Kasumi-1 (cell line): ENCODE measurements at places on chromosomes 4 and X.

GRCh38 chr4:187286525-187286924, 562.9 kb upstream of the FAT1 start:
- DNase-seq, result no peak

- no peak for DNase-seq
Measured at GRCh38 chr4:94365304-94365703, 22.7 kb upstream of the HPGDS start.

GRCh38 chr4:136985683-136986082, 546.6 kb downstream of the PCDH18 start:
- no peak for DNase-seq

- no peak for DNase-seq
Measured at GRCh38 chr4:70778888-70779422, 57.2 kb downstream of the RUFY3 start.

DNA sequence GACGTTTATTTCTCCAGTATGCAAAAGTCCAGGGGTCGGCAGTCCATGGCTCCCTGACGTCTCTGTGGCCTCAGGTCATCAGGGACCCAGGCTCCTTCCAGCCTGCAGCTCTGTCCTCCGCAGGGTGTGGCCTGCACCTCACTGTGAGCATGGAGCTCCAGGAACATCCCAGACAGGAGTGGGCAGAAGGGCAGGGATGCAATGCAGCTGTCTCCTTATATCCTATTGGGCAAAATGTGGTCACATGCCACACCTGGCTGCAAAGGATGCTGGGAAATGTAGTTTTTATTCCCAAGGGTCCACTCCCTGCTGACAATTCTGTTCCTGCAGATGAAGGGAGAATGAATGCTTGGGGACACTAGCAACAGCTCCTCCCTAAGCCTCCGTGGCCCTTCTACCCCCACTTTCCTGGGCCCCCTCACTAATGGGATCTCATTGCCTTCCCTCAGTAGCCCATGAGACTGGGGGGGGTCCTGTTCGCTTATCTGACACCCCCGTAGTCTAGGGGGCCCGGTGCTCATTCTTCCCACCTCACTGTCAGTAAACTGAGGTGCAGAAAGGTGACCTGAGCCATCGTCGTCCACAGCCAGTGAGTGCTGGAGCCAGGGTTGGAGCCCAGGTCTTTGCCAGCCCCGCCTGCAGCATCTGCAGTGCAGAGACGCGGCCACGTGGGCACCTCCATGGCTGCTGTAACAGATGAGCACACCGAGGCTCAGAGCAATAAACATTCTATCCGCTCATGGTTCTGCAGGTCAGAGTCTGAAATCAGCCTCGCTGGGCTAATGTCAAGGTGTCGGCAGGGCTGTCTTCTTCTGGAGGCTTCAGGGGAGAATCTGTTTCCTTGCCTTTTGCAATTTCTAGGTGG, 5.9 kb upstream of the GRPEL1 start:
- peak; percentile 53 for DNase-seq

- DNase-seq, result no peak
Measured at GRCh38 chr4:87908336-87908735, 67.2 kb upstream of the SPP1 start.

GRCh38 chrX:44401151-44401550, 57.7 kb upstream of the EFHC2 start:
- DNase-seq, result no peak

DNA sequence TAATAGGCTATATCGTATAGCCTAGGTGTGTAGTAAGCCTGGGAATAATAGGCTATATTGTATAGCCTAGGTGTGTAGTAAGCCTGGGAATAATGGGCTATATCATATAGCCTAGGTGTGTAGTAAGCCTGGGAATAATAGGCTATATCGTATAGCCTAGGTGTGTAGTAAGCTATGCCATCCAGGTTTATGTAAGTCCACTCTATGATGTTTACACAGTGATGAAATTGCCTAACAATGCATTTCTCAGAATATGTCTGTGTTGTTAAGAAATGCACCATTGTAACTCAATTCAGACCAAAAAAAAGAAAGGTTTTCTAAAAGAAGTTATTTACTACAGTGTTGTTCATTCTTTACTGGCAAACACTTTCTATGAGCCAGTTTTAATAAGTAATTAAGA, 1387.2 kb downstream of the STIM2 start:
- DNase-seq, result no peak

- no peak for DNase-seq
Measured at GRCh38 chrX:7025471-7025870, 122.0 kb upstream of the STS start.

DNA sequence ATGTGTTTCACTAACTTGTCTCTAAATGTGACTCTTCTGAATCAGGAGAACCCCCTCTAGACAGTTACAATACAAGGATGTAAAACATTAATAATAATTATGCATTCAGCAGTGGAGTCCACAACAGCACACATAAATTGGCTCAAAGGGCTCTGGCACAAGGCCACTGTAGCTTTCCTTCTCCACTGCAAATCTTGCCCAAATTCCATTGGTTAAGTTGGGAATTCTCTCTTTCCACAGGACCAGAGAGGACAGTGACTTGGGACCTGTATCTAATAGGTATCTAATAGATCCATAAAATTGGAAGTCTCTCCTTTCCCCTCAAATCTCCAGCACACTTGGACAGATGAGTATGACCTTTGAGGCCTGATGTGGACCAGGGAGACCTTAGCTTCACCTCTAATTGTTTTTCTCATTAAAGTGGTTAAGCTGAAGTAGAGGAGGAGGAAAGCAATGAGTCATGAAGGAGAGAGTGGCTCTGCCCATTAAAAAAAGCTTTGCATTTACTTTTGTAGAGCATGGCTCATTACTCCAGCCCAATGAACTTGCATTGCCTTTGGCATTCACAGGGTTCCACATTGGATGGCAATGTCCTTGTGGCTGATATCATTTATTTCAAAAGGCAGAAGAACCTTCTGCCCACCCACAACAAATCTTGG, 72.3 kb upstream of the SH3RF1 start:
- no peak for DNase-seq

DNA sequence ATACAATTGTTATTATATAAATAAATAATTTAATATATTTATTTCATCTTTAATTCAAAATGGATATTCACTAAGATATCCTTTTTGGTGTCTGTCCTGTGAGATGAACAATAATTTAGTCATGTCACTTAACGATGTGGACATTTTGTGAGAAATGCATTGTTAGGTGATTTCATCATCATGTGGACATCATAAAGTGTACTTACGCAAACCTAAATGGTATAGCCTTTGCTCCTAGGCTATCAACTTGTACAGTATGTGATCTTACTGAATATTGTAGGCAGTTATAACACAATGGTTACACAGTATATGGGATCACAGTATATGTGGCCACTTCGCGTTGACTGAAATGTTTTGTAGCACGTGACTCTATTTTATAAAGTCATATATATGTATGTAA, 20.2 kb upstream of the CHRNA9 start:
- no peak for DNase-seq

GRCh38 chr4:121191361-121191760, 27.2 kb upstream of the TNIP3 start:
- no peak for DNase-seq

DNA sequence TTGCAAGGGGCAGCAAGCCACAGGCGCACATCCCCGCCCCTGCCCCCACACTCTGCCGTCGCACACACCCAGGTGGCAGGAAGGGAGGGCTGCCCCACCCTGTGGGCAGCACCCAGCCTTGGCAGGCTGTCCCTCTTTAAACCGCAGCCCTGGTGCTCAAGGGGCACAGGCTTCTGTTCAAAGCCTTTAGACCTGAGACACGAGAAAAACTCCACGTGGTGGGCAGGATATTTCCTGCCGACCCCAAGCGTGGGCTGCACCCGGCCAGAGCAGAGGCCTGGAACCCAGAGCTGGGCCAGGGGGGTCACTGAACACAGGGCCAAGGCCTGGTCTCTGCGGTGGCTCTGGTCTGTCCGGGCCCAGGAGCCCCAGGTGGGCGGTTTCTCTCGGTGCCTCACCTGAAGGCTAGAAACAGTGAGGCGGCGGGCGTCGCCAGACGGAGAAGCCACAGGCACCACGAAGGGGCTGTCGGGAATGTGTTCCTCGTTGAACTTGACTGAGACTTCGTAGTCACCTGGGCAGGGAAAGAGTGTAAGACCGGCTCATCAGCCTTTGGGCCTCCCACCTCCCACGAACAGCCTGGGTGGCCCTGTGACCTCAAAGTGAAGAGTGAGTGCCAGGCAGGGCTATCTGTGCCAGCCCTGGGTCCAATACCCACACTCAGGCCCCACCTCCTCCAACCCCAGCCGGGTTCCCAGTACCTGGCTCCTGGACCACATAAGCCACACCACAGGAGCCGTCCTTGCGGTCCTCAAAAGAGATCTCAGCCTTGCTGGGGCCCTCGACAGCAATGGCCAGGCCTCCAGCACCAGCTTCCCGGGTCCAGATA, 23.0 kb downstream of the FLNA start:
- DNase-seq, result no peak

GRCh38 chr4:183554878-183555585, 50.2 kb downstream of the ING2 start:
- no peak for DNase-seq

DNA sequence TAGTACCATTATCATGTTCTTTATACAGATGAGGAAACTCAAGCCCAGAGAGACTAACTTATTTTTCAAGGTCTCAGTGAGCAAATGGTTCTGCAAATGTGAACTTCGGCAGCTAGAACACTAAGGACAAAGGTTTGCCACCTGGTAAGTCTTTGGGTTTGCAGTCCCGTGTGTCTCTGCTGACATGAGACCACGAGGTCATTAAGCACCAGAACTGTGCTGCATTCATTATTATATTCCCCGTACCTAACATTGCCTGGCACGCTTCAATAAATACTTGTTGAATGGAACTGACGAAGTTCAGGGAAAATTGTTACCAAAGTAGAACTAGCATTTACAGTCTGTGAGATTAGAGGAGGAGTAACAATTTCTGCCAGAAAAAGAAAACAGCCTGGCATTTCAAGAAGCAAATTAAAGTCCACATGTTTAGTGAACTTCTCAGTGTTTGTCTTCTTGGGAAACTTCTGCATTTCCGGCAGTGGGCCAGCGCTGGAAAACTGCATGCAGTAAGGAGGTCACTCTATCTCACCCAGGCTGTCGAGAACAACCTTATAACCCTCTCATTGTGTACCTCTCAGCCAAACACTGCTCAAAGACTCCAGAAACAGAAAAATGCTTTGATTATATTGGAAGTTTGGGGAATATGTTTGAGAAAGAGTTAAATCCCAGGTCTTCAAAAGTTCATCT, 67.4 kb upstream of the CPEB2 start:
- DNase-seq, result no peak
